Osteoblast (primary cell): ENCODE measurements at places on chromosomes 5 and 9.

- H3K4me3 ChIP-seq, result no peak overlapping the region
- no peaks in the 10 kb centered on the region for H3K36me3 ChIP-seq
- no peaks in the 10 kb centered on the region for H3K27me3 ChIP-seq
- no peak overlapping the region for H3K27ac ChIP-seq
- DNase-seq, result no peak
- no peaks in the 10 kb centered on the region for H3K4me1 ChIP-seq
Measured at GRCh38 chr5:20000416-20000815, 12.4 kb upstream of the CDH18 start.

DNA sequence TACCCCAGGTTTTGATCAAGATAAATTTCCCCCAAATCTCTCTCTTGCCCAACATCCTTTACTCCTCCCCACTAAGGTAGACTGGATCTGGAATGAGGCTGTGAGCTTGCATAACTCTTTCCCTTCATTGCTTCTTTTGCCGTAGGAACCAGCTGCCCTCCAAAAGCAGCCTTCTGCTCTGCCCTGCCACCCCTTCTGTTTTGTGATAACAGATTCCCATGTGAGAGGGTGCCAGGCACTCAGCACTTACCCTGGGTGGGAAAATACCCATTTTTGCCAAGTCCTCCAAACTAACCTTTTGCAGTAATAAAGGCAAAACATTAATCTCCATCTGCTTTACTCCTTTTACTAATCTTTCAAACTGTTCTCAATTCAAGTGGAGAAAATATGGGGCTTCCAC, 182.6 kb downstream of the ASTN2 start:
- no peaks in the 10 kb centered on the region for H3K27me3 ChIP-seq
- DNase-seq, result no peak
- H3K4me3 ChIP-seq, result no peak overlapping the region
- H3K4me1 ChIP-seq, result no peaks in the 10 kb centered on the region

GRCh38 chr5:177988989-177989625, 6.9 kb downstream of the PROP1 start:
- no peak overlapping the region for H3K27ac ChIP-seq
- H3K4me3 ChIP-seq, result no peak overlapping the region
- no peaks in the 10 kb centered on the region for H3K4me1 ChIP-seq
- H3K27me3 ChIP-seq, result peaks cover 18% of the 10 kb centered on the region
- DNase-seq, result peak; percentile 38

DNA sequence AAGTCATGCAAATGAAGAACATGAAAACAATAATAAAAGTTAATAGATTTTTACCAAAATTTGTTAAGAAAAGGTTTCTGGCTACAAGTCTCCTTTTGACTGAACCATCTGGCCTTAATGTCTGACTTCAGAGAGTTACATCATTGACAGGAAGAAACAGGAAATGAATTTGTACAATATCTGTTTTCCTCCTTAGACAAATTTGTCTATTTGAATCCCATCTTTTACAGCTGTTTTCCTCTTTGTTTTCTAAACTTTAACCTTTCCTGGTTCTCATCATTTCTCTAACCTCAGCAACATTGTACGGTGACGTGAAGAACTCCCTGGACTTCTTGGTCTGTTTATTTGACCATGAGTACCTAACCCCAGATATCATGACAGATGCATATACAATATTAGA, 567.5 kb upstream of the RIOK2 start:
- H3K27me3 ChIP-seq, result no peaks in the 10 kb centered on the region
- DNase-seq, result no peak
- H3K4me3 ChIP-seq, result no peak overlapping the region
- H3K27ac ChIP-seq, result no peak overlapping the region
- no peaks in the 10 kb centered on the region for H3K4me1 ChIP-seq
- H3K36me3 ChIP-seq, result no peaks in the 10 kb centered on the region

DNA sequence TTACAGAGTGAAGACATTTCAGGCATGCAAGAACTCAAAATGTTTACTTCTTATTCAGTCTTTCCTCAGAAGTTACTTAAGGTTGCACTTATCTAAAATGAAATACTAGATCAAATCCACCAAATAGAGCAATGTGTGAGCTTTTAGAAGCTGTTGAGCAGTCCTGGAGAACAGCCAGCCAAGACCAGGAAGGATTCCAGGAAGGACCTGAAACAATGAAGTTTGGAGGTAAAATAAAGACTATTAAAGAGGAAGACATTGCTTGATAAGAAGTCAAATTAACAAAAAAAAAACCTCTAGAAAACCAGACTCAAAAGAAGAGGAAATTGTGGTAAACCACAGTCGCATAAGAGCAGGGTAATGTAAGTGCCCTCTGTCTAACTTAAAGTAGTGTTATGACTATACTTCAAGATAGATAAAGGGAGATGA, 156.2 kb upstream of the S1PR3 start:
- peak; percentile 32 for DNase-seq
- no peak overlapping the region for H3K4me3 ChIP-seq
- H3K27ac ChIP-seq, result no peak overlapping the region
- H3K36me3 ChIP-seq, result no peaks in the 10 kb centered on the region
- H3K4me1 ChIP-seq, result peaks cover 14% of the 10 kb centered on the region
- no peaks in the 10 kb centered on the region for H3K27me3 ChIP-seq

DNA sequence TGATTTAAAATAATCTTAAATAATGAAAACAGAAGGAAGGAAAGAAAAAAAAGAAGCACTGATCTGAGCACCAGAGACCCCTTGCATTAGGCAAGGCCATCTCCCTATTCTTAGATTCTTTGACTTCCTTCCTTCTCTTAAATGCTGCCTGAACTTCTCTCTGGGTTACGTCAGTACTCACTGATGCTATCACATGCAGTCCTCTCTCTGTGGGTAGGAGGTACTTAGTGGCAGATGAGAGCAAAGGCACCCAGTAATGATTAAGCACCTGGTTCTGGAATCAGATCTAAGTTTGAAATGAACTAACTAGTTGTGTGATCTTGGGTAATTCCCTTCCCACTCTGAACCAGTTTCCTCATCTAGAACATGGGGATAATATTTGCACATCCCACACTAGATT, 110.3 kb upstream of the TBC1D2 start:
- DNase-seq, result no peak
- H3K4me1 ChIP-seq, result peaks cover 17% of the 10 kb centered on the region
- no peak overlapping the region for H3K4me3 ChIP-seq
- no peaks in the 10 kb centered on the region for H3K36me3 ChIP-seq

DNA sequence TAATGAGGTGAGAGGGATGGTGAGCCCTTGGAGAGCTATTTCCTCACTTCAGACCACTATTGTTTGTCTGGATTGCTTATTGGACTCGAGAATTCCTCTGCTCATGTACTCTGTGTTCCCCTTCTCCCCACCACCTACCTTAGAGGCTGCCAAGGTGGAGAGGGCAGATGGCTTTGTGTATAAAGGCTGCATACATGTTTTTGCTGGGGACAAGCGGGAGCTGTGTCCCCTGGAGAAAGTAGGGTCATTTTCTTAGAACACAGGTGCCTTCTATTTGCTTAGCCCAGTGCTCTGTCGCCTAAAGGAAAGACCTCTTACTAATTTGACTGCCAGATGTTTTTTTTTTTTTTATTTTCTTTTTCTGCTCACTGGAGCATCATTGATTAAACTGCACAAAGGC, 29.7 kb downstream of the RASGRF2 start:
- H3K4me3 ChIP-seq, result no peak overlapping the region
- peaks cover 4% of the 10 kb centered on the region for H3K27me3 ChIP-seq
- H3K27ac ChIP-seq, result no peak overlapping the region

DNA sequence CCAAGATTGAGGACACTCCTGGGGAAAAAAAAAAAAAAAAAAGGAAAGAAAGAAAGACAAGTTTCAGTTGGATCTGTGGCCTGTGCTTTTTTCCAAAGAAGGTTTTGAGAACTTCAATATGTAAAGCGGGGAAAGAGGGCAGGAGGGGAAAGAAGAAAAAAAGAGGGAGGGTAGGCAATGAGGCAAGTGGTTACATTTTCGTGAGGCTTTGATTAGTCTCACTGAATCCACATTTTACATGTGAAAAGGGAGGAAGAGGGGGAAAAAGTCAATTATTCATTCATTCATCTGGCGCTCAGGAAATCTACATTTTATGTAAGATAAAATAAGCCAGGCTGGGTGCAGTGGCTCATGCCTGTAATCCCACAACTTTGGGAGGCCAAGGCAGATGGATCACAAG, 315.2 kb upstream of the PAPPA start:
- no peak overlapping the region for H3K4me3 ChIP-seq
- DNase-seq, result no peak
- no peaks in the 10 kb centered on the region for H3K27me3 ChIP-seq

DNA sequence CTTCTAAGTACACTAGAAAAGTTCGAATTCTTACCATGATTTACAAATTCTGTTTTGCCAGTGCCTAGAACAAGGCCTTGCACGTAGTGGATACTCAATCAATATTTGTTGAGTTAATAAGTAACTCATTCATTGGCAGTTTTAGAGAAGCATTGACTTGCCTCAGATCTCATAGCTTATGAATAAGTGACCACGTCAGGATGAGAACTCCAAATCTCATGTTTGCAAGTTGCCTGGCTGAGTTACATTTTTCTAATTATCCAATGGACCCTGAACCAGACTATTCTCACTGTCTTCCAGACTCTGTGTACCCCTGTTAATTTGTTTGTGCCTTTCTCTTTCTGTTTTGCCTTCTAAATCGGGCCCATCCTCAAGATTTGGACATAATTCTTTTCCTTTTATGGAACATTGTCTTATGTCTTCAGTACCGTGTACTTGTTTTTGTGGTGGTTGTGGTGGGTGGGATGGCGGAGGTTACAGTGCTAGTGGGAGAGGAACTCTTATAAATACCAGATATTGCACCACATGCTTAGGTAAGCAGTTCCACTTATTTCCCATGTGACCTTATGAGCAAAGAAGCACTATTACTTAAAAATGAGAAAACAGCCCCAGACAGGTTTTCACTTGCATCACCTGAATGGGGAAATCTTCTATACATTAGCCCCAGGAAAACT, 96.3 kb downstream of the UNC13B start:
- H3K27ac ChIP-seq, result no peak overlapping the region
- no peaks in the 10 kb centered on the region for H3K36me3 ChIP-seq
- no peaks in the 10 kb centered on the region for H3K4me1 ChIP-seq
- H3K27me3 ChIP-seq, result no peaks in the 10 kb centered on the region
- no peak for DNase-seq
- no peak overlapping the region for H3K4me3 ChIP-seq

GRCh38 chr5:180311216-180311615, 19.3 kb upstream of the MAPK9 start:
- no peak for DNase-seq
- no peak overlapping the region for H3K27ac ChIP-seq
- no peaks in the 10 kb centered on the region for H3K27me3 ChIP-seq
- H3K36me3 ChIP-seq, result peaks cover 42% of the 10 kb centered on the region

- no peak overlapping the region for H3K4me3 ChIP-seq
- H3K27ac ChIP-seq, result no peak overlapping the region
- H3K36me3 ChIP-seq, result no peaks in the 10 kb centered on the region
- no peak for DNase-seq
- peaks cover 6% of the 10 kb centered on the region for H3K4me1 ChIP-seq
Measured at GRCh38 chr5:170757182-170757601, 26.3 kb upstream of the GABRP start.

- H3K4me1 ChIP-seq, result no peaks in the 10 kb centered on the region
- H3K36me3 ChIP-seq, result no peaks in the 10 kb centered on the region
- no peak overlapping the region for H3K4me3 ChIP-seq
- H3K27ac ChIP-seq, result no peak overlapping the region
Measured at GRCh38 chr5:148176480-148176879, 8.1 kb downstream of the SPINK14 start.

GRCh38 chr9:130186051-130186450, 13.8 kb downstream of the NCS1 start:
- H3K27me3 ChIP-seq, result no peaks in the 10 kb centered on the region
- peak overlapping the region; percentile 58 for H3K27ac ChIP-seq
- peaks cover 55% of the 10 kb centered on the region for H3K4me1 ChIP-seq
- H3K4me3 ChIP-seq, result peak overlapping the region; percentile 37
- H3K36me3 ChIP-seq, result no peaks in the 10 kb centered on the region
- DNase-seq, result no peak

GRCh38 chr9:107068581-107068980, 205.6 kb downstream of the ZNF462 start:
- DNase-seq, result no peak
- no peak overlapping the region for H3K27ac ChIP-seq
- peaks cover 2% of the 10 kb centered on the region for H3K27me3 ChIP-seq

DNA sequence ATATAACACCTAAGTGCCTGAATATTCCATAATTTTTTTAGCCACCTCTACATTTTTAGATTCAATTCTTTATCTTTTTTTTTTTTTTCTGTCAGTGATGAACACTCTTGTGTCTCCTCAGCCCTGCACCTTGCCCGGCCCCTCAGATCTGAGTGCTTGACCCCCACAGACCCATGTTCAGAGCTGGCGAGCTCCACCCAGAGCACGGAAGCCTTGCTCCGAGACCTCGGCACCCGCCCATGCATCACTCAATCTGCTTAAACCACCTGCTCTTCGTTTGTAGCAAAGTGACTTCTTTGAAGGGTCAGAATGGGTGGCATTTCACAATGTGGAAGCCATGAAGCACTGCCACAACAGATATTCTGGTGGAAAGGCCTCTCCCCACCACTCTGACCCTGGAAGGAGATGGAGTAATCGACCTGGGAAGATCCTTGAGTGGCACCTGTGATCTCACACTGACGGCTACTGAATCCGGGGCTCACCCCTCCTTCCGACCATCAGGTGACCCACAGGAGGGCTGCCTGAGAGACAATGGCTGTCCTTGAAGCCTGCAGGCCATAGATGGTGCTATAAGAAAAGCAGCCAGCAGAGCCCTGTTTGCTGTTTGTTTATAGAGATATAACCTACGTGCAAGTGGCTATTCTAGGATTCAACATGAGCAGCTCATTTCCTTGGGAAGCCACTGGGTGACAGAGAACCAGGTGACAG, 261.1 kb upstream of the IRX4 start:
- H3K36me3 ChIP-seq, result no peaks in the 10 kb centered on the region
- no peaks in the 10 kb centered on the region for H3K27me3 ChIP-seq
- H3K4me3 ChIP-seq, result no peak overlapping the region
- no peaks in the 10 kb centered on the region for H3K4me1 ChIP-seq
- no peak overlapping the region for H3K27ac ChIP-seq

- H3K27ac ChIP-seq, result peak overlapping the region; percentile 41
- H3K4me1 ChIP-seq, result peaks cover 19% of the 10 kb centered on the region
- no peak for DNase-seq
- no peaks in the 10 kb centered on the region for H3K27me3 ChIP-seq
Measured at GRCh38 chr5:123785162-123786071, 273.4 kb downstream of the CSNK1G3 start.

GRCh38 chr9:27125030-27125429, 16.0 kb downstream of the TEK start:
- peak overlapping the region; percentile 57 for H3K27ac ChIP-seq
- no peaks in the 10 kb centered on the region for H3K27me3 ChIP-seq
- peak overlapping the region; percentile 11 for H3K4me3 ChIP-seq
- H3K4me1 ChIP-seq, result peaks cover 26% of the 10 kb centered on the region

DNA sequence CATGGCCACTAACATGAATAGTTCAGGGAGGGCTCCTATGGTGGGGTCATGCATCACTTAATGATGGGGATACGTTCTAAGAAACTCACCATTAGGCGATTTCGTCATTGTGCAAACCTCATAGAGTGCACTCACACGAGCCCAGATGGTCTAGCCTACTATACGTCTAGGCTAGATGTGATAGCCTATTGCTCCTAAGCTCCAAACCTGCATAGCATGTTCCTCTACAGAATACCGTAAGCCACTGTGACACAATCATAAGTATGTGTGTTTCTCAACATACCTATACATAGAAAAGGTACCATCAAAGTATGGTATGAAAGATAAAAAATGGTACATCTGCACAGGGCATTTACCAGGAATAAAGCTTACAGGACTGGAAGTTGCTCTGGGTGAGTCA, 6.3 kb downstream of the SLIT3 start:
- no peaks in the 10 kb centered on the region for H3K36me3 ChIP-seq
- no peaks in the 10 kb centered on the region for H3K27me3 ChIP-seq
- DNase-seq, result no peak
- no peak overlapping the region for H3K27ac ChIP-seq
- H3K4me1 ChIP-seq, result peaks cover 28% of the 10 kb centered on the region
- no peak overlapping the region for H3K4me3 ChIP-seq
